ENCODE measurements at places on chromosomes 3 and 15.

DNA sequence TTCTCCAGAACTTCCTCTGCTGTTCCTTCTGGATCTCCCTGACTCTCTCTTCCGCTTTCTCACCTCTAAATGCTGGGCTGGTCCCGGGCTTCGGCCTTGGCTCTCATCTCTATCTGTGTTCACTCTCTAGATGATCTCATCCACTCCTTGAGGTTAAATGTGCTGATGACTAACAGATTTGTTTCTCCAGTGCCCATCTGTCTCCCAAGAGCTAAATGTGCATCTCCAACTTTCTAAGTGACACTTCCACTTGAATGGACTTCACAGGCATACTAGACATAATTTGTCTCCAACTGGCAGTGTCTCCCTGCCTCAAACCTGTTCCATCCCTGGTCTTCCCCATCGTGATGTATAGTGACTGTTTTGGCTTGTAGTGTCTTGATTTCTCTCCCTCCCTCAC, 95.3 kb downstream of the ITPR1 start:
- no peak for DNase-seq

GRCh38 chr3:134839990-134840389, 44.9 kb downstream of the EPHB1 start:
- no peak for DNase-seq

- no peak for DNase-seq
Measured at GRCh38 chr3:74531491-74531890, 83.0 kb downstream of the CNTN3 start.

GRCh38 chr3:116815831-116816588, 106.4 kb downstream of the TUSC7 start:
- DNase-seq = no peak

GRCh38 chr3:81452418-81452817, 309.0 kb downstream of the GBE1 start:
- no peak for DNase-seq
